ENCODE measurements at places on chromosomes 6 and 20.
A peak's percentile ranks its signal among the peaks of the same experiment; 100 is the strongest.

DNA sequence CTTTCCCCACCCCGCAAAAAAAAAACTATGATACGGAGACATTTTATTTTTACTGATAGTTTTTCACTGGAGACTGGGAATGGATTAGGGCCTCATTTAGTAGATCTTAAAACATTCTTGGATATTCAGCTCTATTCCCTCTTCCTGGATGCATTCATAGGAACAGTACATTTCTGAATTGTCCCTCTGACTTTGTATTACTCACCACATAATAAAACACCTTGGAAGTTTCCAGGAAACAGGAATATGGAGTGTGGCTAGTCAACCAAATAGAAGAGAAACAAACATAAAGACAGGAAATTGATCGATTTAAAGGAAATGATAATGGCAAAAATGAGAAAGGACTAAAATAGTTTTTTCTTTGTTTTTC, 147.7 kb downstream of the GPX5 start:
- no peak for DNase-seq

- no peak for DNase-seq
Measured at GRCh38 chr20:40279390-40279789, 409.6 kb downstream of the MAFB start.

DNA sequence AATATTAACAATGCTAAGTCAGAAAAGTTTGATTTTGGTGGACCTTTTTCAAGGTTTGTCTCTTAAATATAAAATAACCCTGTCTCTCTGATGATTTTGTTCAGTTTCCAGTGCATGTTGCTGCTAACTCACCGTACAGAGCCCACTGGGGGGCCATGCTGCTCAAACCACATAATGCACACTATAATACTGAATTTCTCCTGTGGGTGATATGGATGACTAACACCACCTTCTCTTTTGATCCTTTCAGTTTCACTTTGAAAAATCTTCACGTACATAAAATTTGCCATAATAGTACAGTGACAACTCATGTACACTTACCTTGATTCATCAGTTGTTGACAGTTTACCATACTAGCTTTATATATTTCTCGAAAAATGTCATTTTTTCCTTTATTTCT, 506.6 kb upstream of the MAN1A1 start:
- DNase-seq, result no peak

- DNase-seq, result no peak
Measured at GRCh38 chr6:38505826-38506225, 133.9 kb downstream of the BTBD9 start.

GRCh38 chr20:63568986-63569949, 4.8 kb downstream of the HELZ2 start:
- DNase-seq, result peak; percentile 27

DNA sequence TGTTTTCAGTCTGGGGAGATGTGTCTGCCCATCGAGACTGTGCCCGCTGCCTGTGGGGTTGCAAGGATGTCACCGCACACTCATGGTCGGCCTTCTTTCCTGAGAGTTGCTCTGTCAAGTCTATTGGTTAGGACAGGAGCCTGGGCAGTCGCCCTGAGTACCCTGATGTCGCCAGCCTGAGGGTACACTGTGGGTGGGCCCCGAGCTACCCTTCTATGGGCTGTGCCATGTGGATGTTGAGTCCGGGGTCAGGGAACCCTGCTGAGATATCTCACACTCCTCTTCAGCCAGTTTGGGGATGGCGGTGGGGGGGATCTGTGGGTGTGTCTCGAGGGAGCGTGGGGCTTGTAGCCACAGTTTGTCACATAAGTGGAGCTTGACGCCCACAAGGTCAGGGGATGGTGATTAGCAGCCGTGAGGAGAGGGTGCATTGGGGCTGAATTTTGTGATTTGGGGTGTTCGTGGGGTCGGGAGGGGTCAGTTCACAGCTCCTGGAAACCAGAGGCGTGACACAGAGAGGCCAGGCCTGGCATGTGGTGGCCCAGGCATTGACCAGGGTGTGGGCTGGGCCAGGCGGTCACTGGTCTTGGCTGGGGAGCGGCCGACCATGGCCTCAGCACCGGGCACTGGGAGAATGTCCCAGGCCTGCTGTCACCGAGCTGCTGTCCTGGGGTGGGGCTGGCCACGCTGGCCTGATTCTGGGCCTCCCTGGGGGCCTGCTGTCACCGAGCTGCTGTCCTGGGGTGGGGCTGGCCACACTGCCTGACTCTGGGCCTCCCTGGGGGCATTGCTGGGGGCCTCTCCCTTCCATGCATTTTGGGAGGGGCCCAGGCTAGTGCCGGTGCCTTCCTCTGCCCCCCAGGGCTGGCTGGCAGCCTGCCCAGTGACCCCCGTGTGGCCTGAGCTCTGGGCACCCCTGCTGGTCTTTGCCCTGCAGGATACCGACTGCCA, 1.6 kb upstream of the NPBWR2 start:
- no peak for DNase-seq

- DNase-seq, result no peak
Measured at GRCh38 chr6:146337376-146337775, 206.3 kb upstream of the RAB32 start.

- DNase-seq, result peak; percentile 21
Measured at GRCh38 chr6:139230391-139230840, 61.4 kb downstream of the TXLNB start.

- DNase-seq, result no peak
Measured at GRCh38 chr6:28988536-28989311, 16.4 kb downstream of the ZNF311 start.

- no peak for DNase-seq
Measured at GRCh38 chr6:13662651-13663334, 47.7 kb downstream of the NOL7 start.

DNA sequence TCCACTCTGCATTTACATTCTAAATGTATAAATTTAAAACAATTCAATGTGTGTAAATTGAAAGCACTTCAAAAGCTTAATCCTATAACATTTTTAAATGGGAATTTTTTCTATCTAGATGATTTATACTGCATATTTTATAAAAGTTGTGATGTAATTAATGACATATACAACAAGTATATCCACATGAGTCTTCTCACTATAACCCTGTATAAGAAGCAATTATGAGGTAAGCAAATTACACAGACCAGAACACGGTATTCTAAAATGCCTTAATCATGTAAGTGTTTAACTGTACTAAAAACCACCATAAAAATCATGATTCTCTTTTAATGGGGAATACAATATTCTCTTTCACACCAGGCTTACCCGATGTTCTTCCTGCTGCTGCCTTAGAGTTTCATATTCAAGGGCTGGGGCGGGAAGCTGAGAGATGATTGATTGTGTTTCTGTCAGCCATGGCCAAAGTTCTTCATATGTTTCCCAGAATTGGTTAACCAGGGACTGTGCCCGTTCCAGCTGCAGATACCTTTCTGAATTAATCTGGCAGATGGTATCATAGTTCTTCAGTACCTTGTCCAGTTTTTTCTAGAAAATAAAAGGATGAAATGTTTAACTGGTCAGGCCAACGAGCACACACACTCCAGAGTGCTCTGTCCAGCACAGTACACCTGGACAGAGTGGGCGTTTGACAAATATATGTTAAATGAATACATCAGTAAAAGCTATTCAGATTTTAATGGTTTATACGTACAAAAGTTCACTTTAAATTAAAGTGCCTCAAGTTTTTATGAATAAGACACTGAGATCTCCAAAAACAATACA, 127.4 kb downstream of the DST start:
- no peak for DNase-seq

All from NCI-H1694 treated with DMSO at 0.1 percent for 48 hours (cell line).